GM23338 (cell line): ENCODE measurements at places on chromosomes 16 and 17.

- no peak for DNase-seq
These were observed 207.0 kb upstream of the IRX3 start for GRCh38 chr16:54493594-54493993.

GRCh38 chr16:76297941-76298340 is 20.7 kb downstream of the CNTNAP4 start:
- no peak for DNase-seq

DNA sequence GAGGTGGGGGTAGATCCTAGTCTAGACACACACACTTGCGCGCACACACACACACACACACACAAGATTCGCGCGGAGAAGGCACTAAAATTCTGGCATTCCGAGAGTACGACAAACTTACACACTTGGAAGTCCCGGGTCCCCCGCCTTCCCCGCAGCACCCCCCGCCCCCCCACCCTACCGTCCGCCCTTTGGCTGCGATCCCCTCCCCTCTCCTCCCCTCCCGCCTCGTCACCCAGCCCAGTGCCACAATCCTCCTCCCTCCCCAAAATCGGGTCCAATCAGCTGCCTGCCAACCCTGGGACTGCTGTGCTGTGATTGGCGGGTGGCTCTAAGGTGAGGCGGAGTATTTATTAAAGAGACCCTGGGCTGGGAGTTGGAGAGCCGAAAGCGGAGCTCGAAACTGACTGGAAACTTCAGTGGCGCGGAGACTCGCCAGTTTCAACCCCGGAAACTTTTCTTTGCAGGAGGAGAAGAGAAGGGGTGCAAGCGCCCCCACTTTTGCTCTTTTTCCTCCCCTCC is at the start of gene SOX9:
TSS of gene SOX9 (plus strand) at position 379 of the 522 bp plus-strand sequence. CDS start 372 bp downstream, outside the sequence.
- DNase-seq, result peak; percentile 97

- DNase-seq, result peak; percentile 95
These were observed 15.6 kb downstream of the TLE7 start for GRCh38 chr16:71426069-71426879.

DNA sequence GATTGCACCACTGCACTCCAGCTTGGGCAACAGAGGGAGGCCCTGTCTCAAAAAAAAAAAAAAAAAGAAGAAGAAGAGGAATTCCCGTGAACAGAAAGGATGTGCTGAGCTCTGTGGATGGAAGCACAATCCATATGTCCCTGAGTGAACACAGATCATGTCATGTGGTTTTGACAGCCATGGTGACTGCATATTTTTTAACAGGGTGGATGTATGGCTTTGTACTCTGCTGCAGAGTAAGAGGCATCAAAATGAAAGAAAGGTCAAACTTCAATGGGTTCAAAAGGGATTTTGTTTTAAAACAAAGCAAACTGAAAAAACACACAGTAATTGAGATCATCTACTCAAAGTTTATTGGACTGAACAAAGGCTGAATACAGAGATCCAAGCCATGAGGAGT is 31.5 kb downstream of the MXRA7 start:
- DNase-seq, result no peak

DNA sequence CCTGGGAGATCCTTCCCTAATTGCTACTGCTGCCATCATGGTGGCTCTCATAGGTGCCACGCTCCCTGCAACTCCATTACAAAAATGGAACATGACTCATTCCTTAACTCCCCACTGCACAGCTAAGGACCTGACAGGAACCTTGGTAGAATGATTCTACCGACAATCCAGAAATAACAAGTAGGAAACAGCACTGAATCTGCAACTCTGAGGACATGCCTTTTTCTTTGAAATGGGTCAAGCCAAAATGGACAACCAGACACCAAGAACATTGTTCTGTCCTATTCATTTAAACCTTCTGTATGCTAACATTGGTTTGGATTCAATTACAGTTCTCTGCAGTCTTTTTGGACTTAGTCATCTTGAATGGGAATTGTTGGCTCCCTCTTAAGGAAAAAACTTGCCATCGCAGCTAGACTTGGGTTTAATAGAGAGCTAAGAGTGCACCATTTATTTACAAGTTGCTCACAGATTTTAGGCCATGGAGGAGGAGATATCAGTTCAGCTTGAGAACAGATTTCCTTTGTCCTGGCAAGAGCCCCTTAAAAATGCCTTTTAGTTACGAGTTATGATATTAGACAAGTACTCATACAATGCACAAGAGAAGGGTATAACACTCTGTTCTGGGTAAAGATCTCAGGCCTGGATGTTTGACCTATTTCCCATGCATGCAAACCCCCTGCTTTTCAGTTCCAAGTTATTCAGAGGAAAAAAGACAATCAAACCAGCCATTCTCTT is 20.9 kb upstream of the NSRP1 start:
- DNase-seq, result peak; percentile 76

DNA sequence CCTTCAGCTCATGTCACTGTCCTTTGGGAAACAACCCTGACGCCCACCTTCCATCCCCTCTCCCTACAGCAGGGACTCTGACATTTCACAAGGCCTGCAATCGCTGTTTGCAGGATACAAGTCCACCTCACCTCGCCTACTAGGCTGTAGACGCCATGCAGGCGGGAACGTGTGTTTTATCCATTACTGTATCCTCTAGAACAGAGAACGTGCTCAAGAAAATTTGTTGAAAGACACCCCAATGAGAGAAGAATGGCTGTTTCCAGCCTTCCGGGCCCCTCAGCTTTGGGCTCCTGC is 1.5 kb upstream of the TTYH2 start:
- DNase-seq, result peak; percentile 19

- DNase-seq, result no peak
These were observed at the start of gene CBFA2T3 for GRCh38 chr16:88977018-88977811. CBFA2T3 (minus strand) TSS chr16:88977207; CDS start chr16:88976807, 400 bp downstream.

GRCh38 chr16:69595127-69596036 is 29.6 kb downstream of the NFAT5 start:
- no peak for DNase-seq

- peak; percentile 28 for DNase-seq
These were observed 23.3 kb downstream of the NOS2 start for GRCh38 chr17:27776882-27777624.

- peak; percentile 36 for DNase-seq
These were observed 2.7 kb upstream of the BHLHA9 start for GRCh38 chr17:1267471-1267943.

DNA sequence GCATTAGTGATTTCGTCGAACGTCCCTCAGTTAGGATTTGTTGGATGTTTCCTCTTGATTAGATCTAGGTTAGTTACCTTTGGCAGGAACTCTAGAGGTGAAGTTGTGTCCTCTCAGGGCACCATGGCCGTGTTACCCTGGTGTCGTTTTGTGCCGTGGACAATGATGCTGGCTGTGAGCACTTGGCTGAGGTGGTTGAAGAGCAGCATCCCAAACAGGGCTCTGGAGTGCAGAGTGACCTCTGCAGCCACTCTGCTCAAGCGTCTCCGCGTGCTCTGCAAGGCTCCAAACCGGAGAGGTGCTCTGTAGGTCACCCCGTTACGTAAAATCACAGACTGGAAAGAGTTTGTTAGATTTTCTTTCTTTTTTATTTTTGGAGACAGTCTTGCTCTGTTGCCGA is 33.0 kb downstream of the FOXK2 start:
- DNase-seq, result no peak

GRCh38 chr17:60137731-60138130 is 12.0 kb upstream of the CA4 start:
- no peak for DNase-seq

GRCh38 chr17:19361944-19362276 is 613 bp downstream of the B9D1 start:
- DNase-seq, result no peak

DNA sequence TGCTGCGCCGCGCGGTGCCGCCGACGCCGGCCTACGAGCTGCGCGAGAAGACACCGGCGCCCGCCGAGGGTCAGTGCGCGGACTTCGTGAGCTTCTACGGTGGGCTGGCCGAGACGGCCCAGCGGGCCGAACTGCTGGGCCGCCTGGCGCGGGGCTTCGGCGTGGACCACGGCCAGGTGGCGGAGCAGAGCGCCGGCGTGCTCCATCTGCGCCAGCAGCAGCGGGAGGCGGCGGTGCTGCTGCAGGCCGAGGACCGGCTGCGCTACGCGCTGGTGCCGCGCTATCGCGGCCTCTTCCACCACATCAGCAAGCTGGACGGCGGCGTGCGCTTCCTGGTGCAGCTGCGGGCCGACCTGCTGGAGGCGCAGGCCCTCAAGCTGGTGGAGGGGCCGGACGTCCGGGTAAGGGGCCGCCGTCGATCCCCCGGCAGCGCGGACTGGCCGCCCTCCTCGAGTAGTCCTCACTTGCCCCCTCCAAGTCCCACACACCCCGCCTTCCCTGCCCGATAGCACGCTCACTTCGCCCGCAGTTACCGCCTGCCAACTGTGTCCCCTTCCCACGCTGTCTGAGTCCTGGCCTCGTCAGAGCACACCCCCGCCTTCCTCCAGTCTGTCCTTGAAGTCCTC is 470 bp downstream of the MLYCD start:
- peak; percentile 73 for DNase-seq

GRCh38 chr16:72657791-72658190 is 390.1 kb downstream of the ZFHX3 start:
- DNase-seq, result no peak

GRCh38 chr16:74585846-74586443 is 21.0 kb downstream of the GLG1 start:
- no peak for DNase-seq

DNA sequence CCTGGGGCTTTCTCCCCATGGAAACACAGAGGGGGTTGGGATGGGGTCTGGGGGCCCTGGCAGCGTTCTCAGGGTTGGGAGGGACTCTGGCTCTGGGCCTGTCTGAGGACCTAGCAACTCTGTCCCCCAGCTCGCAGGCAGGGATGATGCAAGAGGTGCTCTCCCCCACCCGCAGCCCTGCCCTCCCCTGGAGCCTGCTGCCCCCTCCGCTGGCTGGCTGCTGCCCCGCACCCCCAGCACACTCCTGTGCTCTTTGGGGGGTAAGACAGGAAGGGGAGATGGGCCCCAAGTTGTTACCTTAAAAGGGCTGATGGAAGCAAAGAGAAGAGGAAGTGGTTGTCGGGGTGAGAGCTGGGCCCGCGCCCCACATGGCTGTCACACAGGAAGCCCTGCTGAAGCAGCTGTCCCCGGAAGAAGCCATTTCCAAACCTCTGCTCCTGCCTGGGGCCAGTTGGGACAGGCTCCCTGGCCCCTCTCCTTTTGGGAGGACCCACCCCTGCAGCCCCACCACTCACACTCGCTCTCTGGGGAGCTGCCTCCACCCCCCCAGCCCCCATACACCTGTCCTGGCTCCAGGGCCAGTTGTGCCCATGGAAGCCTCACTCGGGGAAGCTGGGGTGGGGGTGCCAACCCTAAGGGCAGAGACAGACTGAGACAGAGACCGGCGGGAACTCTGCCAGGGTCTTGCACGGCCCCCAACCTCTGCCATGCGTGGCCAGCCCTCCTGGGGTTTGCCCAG is 2.5 kb downstream of the CORO1A start:
- DNase-seq, result peak; percentile 26

DNA sequence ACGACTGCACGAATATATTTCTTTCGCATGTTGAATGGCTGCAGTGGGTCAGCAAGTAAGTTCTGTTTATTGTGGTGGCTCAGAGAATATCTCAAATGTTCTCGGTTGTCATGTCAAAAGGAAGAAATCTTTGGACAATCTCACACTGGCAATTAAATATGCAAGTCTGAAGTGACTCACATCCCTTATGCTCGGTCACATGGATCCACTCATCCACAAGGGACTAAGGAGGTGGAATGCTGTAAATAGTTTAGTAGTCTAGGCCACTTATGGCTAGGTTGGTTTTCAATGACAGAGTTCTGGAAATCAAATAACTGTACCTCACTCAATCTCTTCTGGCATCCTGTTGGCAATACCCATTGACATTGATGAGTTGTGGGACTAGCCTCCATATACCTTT is 33.0 kb upstream of the PMP22 start:
- DNase-seq, result no peak

DNA sequence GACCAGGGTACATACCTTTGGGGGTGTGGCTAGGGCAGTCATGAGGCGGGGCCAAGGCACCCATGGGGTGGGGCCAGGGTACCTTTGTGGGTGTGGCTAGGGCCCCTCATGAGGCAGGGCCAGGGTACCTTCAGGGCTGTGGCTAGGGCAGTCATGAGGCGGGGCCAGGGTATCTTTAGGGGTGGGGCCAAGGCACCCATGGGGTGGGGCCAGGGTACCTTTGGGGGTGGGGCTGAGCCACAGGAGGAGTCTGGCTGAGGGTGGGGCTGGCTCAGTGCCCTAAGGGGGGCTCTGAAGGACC is 3.5 kb downstream of the GNG13 start:
- peak; percentile 65 for DNase-seq

DNA sequence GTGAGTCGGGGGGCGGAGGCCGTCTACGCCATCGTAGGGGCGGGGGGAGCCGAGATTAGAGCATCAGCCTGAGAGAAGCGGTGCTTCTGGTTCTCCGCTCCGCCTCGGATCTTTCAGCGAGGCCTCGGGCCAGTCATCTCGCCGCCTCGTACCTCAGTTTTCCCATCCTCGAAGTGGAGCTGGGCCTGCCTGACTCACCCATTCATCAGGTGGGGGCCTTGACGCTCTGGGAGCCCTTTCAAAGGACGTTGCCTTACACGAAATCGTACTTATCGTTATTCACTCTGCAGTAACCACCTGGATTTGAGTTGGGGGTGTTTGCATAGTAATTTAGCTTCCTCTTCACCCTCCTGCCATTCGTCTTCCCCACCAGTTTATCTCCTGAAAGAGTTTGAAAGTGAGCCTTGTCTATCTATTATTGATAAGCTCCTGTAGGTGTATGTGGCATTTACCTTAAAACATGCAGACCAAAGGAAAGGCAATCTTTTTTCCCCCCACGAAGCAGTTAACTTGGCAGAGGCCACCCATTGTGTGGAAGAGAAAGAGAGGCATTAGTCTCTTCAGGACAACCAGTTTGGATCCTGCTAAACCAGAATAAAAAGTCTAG is 674 bp downstream of the TAF15 start:
- no peak for DNase-seq

DNA sequence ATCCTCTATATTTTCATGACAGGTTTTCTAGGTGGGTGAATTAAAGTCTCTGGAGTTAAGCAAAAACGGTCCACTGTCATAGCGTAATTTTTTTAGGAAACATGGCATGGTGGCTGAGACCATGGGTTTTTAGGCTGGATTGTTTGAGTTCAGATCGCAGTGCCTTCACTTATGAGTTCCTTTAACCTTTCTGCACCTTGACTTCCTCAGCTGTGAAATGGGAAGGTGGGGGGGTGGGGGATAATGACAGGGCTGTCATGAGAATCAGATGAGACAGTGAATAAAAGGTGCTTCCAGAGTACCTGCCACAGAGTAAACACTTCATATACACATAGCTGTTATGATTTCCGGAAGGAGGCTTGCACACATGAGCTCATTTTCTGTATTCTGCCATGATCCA is 11.8 kb downstream of the PRCD start:
- no peak for DNase-seq
